Activated naive CD8-positive, alpha-beta T cell treated with anti-CD3 and anti-CD28 coated beads for 36 hours (primary cell): ENCODE measurements at places on chromosomes 4 and X. TPM values are rescaled to one million over a fixed set of nuclear protein-coding genes. Genes with fewer than 3 reads are reported as not detected.

MAMLD1 gene
- 0.48 TPM for total RNA-seq

IL2 gene
- 37.7 TPM for total RNA-seq

DCLK2 gene
- total RNA-seq: not detected

OSTC gene
- 86.9 TPM for total RNA-seq

RAB9B gene
- total RNA-seq: 0.34 TPM

ASB9 gene
- 0.99 TPM for total RNA-seq

SLC4A4 gene
- total RNA-seq: 0.06 TPM

UGT2B11 gene
- total RNA-seq: not detected

STK26 gene
- 76.4 TPM for total RNA-seq

- no peaks in the 10 kb centered on the region for H3K27me3 ChIP-seq
- H3K36me3 ChIP-seq: peaks cover 40% of the 10 kb centered on the region
- no peak overlapping the region for H3K27ac ChIP-seq
- no peaks in the 10 kb centered on the region for H3K4me1 ChIP-seq
- no peak for DNase-seq
These were observed 101.6 kb downstream of the HUWE1 start for GRCh38 chrX:53584891-53585290.

DNA sequence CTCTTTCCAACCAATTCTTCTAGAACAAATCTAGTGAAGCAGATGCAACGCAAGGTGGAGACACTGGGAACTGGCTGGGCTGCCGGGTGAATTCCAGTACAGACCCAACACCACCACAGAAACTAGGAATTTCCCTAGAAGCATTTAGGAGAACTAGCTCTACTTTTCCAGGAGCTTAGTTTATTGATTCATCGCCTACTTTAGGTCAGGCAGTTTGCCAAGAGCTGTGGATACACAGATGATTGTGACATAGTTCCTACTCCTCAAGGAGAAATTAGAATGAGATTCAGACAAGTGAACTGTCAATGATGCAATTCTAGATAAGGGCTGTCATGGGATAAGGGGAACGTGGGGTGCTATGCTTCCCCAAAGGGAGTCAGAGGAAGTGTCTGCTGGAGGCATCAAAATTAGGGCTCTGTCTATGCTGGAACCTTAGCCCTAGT, 350.0 kb downstream of the CAMK2D start:
- H3K27ac ChIP-seq: no peak overlapping the region
- H3K27me3 ChIP-seq: peaks cover 15% of the 10 kb centered on the region
- peaks cover 6% of the 10 kb centered on the region for H3K4me1 ChIP-seq
- DNase-seq: no peak

DNA sequence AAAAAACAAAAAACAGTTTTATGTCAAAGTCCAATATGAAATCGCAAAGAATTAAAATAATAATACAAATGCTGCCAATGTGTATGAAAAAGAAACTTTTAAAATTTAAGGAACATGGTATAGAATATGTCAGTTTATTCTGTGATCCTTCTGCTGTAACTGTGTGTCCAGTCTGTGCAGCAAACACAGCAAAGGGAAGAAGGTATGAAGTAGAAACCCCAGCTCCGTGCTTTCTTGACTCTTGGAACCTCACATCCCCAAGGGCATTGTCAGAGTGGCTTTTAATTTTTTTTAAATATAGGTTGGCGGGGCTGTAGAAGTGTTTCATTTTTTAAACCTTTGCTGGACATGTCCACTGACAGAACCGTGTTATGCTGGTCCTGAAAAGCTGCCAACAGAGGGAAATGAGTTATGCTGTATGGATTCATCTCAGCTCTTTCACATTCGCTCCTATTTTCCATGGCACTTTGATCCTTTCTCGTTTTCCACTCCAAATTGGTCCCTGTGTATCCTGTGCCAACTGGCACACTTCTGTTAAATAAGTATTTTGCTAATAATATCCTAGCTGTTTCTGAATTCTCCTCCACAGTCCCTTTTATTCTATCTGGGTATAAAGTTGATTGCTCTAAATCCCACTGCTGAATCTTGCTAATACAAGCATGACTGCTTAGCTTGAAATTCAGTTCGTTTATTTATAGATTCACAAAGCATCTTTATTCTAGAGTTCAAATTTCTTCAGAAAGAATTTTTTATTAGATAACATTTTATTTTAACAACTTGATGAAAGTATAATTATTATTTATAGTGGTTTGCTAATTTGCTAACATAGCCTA, 127.0 kb upstream of the DDIT4L start:
- no peak overlapping the region for H3K27ac ChIP-seq
- peaks cover 5% of the 10 kb centered on the region for H3K27me3 ChIP-seq
- DNase-seq: no peak
- H3K4me1 ChIP-seq: no peaks in the 10 kb centered on the region
- H3K4me3 ChIP-seq: no peak overlapping the region

DNA sequence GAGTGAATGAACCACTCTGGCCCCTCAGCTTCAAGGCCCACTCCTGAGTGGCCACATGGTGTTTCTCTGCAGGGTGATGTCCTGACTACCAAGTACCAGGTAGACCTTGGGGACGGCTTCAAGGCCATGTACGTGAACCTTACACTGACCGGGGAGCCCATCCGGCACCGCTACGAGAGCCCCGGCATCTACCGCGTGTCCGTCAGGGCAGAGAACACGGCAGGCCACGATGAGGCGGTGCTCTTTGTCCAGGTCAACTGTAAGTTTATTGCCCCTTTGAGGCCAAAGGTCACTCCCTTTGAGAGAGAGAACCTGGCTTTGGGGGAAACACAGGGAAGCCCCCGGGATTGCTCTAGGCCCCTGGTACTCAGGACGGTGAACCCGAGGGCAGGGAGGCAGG, 216.0 kb downstream of the AFAP1 start:
- H3K27me3 ChIP-seq: peaks cover 16% of the 10 kb centered on the region
- no peak overlapping the region for H3K4me3 ChIP-seq
- no peak for DNase-seq
- no peak overlapping the region for H3K27ac ChIP-seq
- peaks cover 1% of the 10 kb centered on the region for H3K4me1 ChIP-seq

GRCh38 chr4:180098586-180098985, 2144.6 kb upstream of the TENM3 start:
- H3K36me3 ChIP-seq: no peaks in the 10 kb centered on the region
- H3K27me3 ChIP-seq: no peaks in the 10 kb centered on the region
- no peak for DNase-seq
- no peak overlapping the region for H3K27ac ChIP-seq

DNA sequence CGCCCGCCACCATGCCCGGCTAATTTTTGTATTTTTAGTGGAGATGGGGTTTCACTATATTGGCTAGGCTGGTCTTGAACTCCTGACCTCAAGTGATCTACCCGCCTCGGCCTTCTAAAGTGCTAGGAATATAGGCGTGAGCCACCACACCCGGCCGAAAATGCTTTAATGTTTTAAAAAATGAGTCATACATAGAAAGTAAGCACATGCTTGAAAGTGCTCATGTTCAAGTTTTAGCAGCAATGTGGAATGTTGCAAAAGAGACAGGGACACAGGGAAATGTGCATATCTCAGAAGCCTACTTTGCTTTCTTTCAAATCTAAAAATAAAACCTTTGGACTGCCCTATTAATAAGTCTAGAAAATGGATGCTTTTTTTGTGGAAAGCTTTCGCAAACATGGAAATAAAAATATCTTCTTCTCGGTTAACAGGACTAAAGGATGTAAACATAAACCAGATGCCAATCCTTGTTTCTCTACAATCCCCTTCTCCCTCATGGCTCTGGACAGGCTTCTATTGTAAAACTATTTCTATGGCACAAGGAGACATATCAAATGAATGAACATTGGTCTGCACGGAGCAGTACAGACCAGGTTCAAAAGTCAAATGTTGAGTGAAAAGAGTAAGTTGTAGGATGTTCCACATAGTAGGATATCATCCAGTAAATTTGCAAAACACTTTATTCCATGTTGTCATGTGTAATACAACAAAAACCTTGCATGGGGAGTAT, 15.0 kb downstream of the MECP2 start:
- H3K4me1 ChIP-seq: peaks cover 25% of the 10 kb centered on the region
- peak overlapping the region; percentile 42 for H3K4me3 ChIP-seq
- H3K27me3 ChIP-seq: no peaks in the 10 kb centered on the region
- H3K36me3 ChIP-seq: peaks cover 39% of the 10 kb centered on the region
- DNase-seq: no peak

- no peak for DNase-seq
- H3K36me3 ChIP-seq: peaks cover 35% of the 10 kb centered on the region
- no peaks in the 10 kb centered on the region for H3K27me3 ChIP-seq
- H3K4me3 ChIP-seq: peak overlapping the region; percentile 29
- H3K4me1 ChIP-seq: peaks cover 75% of the 10 kb centered on the region
- H3K27ac ChIP-seq: peak overlapping the region; percentile 89
These were observed 30.5 kb downstream of the DOCK11 start for GRCh38 chrX:118526149-118526548.

DNA sequence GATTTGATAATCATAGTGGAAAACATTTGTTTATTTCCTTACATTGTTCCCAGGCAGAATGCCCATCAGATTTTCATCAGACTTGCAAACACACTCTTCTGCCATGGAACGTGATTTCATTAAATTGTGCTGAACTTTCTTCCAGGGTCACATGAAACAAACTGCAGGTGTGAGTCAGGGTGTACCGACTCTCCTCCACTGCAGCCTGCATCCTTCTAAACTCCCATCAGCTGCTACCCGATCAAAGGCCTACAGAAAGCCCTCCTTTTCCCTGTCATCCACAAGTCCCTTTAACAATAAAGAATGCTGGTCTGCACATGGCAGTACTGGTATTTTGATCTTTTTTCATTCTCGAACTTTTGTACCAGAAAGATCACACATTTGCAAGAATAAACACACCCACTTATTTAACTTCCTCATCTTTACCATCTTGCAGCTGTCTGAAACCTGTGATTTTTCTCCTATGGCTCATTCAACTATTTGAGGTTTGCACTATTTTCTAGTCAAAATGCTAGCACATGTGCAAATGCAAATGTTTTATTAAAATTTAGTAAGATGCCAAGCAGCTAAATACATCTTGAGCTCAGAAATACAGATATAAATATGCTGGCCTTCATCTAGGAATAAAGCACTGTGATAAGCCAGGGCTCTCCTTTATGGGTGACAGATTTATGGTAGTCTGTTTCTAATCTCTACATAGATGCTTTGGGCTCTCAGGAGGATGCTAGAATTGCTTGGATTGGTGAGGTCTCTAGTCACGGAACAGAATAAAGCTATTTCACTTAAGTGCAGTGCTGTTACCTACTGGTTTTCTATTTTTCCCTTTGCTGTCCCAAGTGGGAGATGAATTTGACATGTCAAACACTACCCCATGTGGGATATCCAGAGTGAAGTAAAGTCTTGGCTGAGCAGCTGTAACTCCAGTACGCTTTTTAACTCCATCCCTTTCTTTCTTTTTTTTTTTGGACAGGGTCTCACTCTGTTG, 25.8 kb upstream of the ARHGAP24 start:
- no peak overlapping the region for H3K4me3 ChIP-seq
- H3K27ac ChIP-seq: no peak overlapping the region
- H3K36me3 ChIP-seq: no peaks in the 10 kb centered on the region

DNA sequence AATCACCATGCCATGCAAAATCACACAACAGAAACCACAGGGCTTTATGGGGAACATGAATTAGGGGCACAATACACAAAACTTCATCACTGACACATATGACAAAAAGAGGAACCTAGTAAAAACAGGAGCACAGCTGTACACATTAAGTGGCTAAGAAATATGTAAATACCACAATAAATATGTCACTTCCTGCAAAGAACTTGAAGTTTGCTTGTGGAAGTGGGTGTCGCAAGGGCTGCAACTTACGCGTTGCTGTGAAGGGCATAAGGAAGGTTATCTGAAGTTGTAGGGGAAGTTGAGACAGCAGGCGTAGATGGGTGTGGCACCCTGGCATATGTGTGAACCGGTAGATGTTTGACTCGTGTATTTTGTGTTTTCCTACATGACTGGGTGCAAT, 42.4 kb downstream of the CLCN4 start:
- no peak for DNase-seq
- no peaks in the 10 kb centered on the region for H3K27me3 ChIP-seq
- no peak overlapping the region for H3K4me3 ChIP-seq

- no peak for DNase-seq
- no peaks in the 10 kb centered on the region for H3K27me3 ChIP-seq
- no peak overlapping the region for H3K27ac ChIP-seq
- H3K4me1 ChIP-seq: no peaks in the 10 kb centered on the region
These were observed 27.7 kb downstream of the LARP7 start for GRCh38 chr4:112664611-112665010.

DNA sequence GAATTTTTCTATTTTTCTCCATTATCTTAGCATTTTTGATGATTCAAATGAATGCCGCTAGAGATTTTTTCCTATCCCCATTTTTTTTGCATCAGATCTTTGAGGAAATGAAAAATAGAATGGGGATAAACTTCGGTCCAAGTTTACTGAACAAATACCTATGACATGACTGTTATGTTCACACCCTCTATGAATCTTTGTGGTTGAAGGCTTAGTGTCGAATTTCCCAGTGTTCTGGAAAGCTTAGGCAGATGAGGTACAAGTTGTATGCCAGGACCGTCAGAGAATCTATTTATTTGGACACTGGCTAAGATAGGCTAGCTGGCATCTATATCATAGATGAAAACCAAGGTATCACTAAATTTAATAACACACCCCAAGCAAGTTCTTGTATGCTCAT, 123.4 kb downstream of the SPCS3 start:
- no peaks in the 10 kb centered on the region for H3K27me3 ChIP-seq
- no peak overlapping the region for H3K27ac ChIP-seq
- no peak for DNase-seq
- no peak overlapping the region for H3K4me3 ChIP-seq
- H3K4me1 ChIP-seq: no peaks in the 10 kb centered on the region

GRCh38 chrX:30615229-30615628, 37.7 kb upstream of the TASL start:
- no peak overlapping the region for H3K4me3 ChIP-seq
- no peak overlapping the region for H3K27ac ChIP-seq
- no peaks in the 10 kb centered on the region for H3K36me3 ChIP-seq
- H3K4me1 ChIP-seq: no peaks in the 10 kb centered on the region
- DNase-seq: no peak

DNA sequence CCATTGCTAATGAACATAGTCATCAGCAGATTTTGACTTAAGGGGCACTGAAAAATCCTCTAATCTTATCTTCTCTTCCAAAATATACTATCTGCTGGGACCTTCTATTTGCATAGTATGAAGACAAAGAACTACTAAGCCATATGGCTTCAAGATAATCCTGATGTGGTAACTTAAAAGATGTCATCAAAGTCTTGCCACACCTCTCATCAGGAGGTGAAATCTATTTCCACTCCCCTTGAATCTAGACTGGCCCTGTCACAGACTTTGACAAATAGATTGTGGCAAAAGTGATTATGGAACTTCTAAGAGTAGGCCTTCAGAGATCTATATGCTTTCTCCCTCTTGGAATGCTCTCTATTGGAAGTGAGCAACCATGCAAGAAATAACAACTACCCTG, 27.3 kb upstream of the TET2 start:
- DNase-seq: no peak
- no peak overlapping the region for H3K4me3 ChIP-seq
- no peaks in the 10 kb centered on the region for H3K27me3 ChIP-seq
- no peak overlapping the region for H3K27ac ChIP-seq

- H3K36me3 ChIP-seq: peaks cover 4% of the 10 kb centered on the region
- H3K27me3 ChIP-seq: no peaks in the 10 kb centered on the region
- no peak overlapping the region for H3K27ac ChIP-seq
- H3K4me1 ChIP-seq: peaks cover 10% of the 10 kb centered on the region
- H3K4me3 ChIP-seq: no peak overlapping the region
These were observed 6.0 kb downstream of the HPSE start for GRCh38 chr4:83328521-83329187.
